ENCODE measurements at places on chromosomes 3 and 15.

DNA sequence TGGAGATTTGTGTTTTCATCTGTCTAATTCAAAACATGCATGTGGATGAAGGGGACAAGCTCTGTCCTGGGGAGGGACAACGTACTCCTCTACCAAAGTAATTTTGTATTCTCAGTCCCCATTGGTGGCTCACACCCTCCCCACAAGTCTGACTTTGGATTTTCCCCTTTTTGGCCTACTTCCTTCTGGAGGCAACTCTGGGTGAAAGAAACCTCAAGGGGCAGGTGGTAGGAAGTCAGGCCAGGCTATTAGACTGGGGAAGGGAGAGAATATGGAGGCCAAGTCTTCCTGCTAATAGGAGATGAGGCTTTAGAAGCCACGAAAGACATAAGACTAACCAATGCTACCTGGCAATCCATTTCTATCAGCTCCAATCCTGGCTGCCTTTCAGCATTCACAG is 124.9 kb upstream of the RASGRP1 start:
- DNase-seq = no peak

GRCh38 chr3:122510878-122511535 is 3.7 kb downstream of the KPNA1 start:
- DNase-seq = no peak

GRCh38 chr3:194231929-194232832 is 96.2 kb downstream of the HES1 start:
- no peak for DNase-seq

GRCh38 chr3:53411371-53411770 is 64.0 kb upstream of the DCP1A start:
- no peak for DNase-seq

- no peak for DNase-seq
These were observed 100.2 kb upstream of the CFAP20DC start for GRCh38 chr3:59150039-59150438.

DNA sequence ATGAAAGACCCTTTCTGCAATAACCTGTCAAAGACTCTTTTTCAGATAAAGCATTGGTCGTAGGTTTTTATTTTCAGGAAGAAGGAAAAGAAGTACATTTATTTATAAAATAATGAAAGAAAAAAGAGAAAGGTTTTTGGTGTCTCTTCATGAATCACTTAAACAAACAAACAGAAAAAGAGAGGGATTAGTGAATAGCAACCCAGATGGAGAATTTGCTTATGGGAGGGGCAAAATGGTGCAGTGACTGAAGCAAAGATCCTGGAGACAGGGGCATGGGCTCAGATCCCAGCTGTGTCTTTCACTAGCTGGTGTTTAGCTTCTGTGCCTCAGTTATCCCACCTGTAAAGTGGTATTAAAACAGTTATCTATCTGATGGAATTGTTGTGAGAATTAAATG is 78.6 kb upstream of the PFN2 start:
- DNase-seq = no peak

DNA sequence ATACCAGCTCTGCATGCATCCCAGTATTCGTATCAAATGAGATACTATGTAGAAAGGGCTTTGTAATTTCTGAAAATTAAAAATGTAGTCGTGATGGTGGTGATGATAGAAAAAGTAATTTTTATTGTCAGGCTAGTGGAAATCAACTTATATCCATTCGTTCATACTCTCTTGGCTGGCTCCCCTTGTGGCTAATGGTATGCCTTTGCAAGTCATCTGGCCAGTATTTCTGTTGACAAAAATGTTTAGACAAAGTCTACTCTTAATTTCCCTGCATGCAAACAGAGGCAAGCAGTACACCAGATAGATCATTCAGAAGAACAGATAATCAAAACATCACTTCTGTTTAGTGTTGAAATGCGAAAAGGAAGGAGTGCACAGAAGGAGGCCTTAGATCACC is 49.6 kb upstream of the DUT start:
- DNase-seq = no peak

DNA sequence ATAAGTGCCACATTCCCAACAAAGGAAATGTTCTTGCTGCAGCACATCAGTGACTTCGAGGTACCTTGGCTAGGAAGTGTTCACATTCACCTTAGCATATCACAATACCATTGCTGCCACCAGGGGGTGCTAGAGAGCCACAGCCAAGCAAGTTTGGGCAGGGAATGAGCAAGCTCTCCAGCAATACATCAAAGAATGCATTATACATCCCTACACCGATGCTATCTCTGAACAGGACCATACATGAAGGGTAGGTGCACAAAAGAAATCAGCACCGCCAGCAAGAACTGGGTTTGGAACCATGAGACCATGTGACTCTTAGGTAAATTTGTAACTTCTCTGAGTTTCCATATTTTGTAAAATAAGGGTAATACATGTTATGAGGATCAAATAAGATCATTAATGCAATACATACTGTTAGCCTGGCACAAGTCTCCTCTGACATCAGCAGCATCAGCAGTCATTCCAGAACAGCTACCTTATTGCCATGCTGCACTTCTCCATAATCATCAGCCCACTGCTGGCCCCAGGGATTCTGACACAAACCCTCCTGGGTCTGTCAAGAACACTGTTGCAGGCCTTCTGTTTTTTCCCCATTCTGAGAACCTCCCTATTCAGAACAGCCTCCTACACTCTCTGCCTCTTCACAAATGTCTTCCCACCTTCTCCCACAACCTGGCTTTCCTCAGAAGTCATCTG is 37.5 kb downstream of the RYK start:
- DNase-seq = peak; percentile 38

GRCh38 chr3:121496786-121497185 is 49.0 kb downstream of the POLQ start:
- no peak for DNase-seq

DNA sequence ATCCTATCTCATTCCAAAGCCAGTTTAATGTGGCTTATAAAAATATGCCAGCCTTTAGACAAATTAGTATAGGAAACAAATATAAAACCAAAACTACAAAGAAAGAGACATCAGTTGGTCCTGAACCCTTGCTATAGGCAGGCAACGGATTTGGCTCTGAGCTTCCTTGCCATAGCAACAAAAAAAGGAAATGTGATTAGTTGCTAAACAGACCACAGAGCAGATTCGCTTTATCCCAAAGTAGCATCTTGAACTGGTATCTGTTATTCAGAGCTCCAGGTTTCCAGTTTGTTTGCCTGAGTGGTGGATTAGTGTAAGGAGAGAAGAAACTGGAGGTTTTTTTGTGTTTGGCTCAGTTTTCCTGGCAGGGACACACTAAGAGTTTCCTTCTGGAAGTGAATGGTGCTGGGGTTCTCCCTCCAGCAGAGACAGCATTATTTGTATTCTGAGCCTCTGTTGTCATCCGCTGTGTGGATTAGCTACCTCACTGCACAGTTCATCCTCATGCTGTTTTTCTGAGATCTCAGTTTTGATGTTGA is 44.1 kb downstream of the CHST2 start:
- no peak for DNase-seq

DNA sequence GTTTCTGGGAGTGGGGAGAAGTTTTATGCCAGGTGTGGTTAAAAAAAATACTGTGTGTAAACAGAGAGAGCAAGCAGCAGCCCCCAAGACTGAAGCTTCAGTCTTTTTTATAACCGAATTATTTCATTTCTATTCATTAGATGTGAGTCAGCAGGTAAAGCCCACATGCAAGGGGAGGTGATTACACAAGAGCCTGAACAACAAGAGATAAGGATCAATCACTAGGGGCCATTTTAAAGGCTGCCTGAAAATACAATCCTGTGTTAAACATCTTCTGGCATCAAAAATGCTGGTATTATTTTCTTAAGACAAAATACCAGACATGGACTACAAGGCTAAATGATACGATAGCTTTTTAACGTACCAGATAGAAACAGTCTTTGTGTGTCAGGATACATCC is 217.3 kb downstream of the SUCLG2 start:
- DNase-seq = no peak

GRCh38 chr15:75051191-75051608 is 27.8 kb downstream of the PPCDC start:
- DNase-seq = no peak

DNA sequence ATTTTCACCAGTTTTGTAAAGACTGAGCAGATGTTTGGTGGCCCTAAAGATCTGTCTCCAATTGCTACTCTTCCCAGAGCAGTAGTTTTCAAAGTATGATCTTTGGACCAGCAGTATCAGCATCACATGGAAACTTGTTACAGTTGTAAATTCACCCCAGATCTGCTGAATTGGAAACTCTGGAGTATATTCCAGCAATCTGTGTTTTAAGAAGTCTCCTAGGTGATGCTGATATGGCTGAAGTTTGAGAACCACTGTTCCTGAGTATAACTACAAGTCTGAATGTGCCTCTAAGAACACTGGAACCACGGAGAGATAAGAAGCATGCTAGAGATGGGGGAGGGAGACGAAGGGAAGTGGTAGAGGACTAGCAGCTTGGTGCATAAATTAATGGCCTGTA is 45.7 kb downstream of the NUDT16 start:
- no peak for DNase-seq

- no peak for DNase-seq
These were observed 9.4 kb downstream of the ITPKA start for GRCh38 chr15:41502795-41503668.

GRCh38 chr15:90584841-90585240 is 55.1 kb downstream of the CRTC3 start:
- DNase-seq = no peak

- DNase-seq = no peak
These were observed 47.1 kb downstream of the CMTM7 start for GRCh38 chr3:32438596-32439344.

DNA sequence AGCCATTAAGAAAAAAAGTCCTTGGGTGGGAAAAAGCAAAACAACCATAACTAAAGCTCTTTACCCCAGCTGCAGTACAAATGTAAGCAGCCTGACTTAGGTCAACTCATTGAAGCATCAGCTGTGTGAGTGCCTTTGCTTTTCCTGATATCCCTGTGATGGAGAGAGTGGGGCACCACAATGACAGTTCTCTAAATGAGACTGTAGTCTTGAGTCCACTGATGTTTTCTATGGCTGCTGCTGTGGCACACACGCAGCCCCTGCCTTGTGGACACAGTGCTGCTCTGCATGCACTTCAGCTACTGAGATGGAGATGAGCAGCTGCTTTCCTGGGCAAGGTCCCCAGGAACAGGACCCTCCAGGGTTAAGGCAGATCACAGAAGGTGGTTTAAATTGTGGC is 173.2 kb downstream of the KCNAB1 start:
- DNase-seq = no peak

- no peak for DNase-seq
These were observed 14.4 kb upstream of the TPRG1 start for GRCh38 chr3:189157232-189158007.

DNA sequence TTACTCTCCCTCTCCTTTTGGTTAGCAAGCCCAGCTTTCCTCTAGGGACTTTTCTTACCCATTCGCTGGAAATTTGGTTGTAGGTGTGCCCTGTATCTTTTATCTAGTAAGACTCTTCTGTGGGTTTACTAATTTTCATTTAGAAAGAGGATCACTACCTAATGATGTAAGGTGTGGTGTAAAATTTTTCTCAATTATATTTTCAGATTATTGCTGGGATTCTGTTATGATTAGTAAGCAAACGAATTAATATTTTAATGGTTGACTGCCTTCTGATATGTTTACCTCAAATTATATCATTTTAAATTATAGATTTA is 28.5 kb downstream of the PLCL2 start:
- no peak for DNase-seq

DNA sequence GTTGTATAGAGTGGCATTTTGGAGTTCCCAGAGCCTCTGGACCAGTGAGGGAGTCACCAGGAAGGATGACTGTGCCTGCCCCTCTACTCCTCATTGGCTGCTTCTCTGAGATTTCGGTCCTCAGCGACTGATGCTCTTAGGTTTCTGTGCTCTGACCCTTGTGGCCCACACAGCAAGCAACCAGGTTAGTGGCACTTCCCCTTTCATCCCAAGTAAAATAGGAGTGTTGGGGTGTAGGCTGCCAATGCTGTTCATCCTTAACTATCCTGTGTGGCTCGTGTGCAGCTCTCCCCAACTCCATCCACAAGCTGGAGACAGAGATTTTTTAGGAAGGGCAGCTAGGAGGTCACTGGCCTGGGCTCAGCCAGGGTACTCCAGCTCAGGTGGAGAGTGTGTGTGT is 21.3 kb downstream of the PRR23A start:
- no peak for DNase-seq

DNA sequence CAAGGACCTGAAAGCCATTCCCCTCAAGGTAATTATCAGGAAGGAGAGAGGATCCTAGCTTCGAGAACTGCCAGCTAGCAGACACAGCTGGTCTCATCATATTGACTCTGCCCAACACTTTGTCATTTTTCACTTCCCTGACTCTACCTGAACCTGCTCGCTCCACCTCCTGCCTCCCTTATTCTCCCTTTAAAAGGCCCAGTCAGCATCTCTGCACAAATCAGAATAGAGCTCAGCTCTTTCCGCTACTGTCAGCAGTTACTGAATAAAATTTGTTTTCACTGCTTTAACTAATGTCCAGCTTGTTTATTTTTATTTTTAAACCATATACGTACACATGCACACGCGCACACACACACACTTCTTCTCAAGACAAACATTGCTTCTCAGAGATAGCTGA is 57.2 kb upstream of the MCF2L2 start:
- DNase-seq = no peak

DNA sequence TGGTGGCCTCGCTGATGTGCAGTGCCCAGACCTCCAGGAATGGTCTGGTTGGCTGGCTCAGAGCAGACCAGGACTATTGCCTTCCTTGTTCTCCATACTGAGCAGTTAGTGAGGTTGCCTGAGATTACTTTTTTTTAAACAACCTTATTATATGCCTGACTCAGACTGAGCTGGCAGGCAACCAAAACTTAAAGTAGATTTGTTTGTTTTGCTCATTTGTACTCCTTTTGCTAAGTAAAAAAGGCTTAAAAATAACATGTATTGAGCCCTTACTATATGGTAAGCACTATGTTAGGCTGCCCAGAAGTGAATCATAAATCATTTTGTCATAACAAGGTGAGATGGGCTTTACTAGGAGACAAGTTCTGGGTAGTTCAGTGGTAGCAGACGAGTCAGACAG is 92.4 kb downstream of the GHSR start:
- DNase-seq = no peak

- DNase-seq = no peak
These were observed 1441.5 kb downstream of the OTOL1 start for GRCh38 chr3:162938083-162938482.

Data from NCI-H1048 (cell line).